Endothelial cell of umbilical vein (primary cell): ENCODE measurements at places on chromosomes 12 and 14. TPM values are rescaled to one million over a fixed set of nuclear protein-coding genes. Genes with fewer than 3 reads are reported as not detected.

The SERPINA5 gene
- total RNA-seq: not detected in 2 replicates

The GYS2 gene
- not detected in 2 replicates for total RNA-seq

The FAM234B gene
- 9.4 and 13.2 TPM in 2 replicates for total RNA-seq

The ANKRD33 gene
- 0.95 and 1.2 TPM in 2 replicates for total RNA-seq

DNA sequence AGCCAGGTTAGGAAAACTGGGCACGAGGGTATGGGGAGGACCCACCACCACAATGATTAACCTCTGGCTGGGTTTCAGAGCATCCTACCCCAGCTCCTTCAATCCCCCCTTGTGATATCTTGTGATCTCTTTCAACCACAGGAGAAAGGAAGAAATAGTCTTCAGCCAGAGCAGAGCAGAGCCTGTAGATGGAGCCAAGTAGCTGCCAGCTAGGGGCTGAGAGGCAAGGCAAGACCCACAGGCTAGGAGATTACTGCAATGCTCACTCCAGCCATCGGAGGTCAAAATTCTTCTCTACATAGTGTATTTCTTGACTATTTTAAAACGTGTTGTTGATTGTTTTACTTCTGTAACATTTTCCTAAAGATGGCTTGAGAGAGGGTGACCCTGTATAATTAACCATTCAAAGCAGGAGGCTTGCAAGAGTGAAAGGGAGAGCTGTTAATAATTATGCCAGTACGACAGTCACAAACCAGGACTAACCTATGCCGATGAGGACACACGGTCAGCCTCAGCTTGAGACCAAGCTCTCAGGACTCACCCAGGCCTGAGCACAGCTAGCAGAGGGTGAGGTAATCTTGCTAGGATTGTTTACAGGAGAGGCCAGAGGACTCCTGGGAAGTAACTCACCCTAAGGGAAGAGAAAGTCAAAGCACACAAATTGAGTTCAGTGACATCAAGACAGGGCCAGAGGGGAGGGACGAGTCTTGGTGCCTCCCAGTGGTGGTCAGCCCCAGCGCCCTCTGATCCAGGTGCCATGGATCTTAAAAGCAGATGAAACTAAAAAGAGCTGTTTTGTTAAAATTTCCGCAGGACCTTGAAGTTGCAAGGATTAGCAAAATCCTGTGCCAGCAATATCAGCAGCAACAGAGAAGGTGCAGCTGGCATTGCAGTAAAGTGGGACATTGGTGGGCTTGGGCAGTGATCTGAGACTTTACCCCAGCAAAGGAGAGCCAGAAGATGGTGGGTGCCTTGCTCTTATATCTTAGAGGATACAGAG is 29.8 kb upstream of the CDKN3 start:
- H3K4me3 ChIP-seq: no peak overlapping the region
- peak; percentile 69 for DNase-seq
- H3K4me1 ChIP-seq: peaks cover 38% of the 10 kb centered on the region
- no peaks in the 10 kb centered on the region for H3K27me3 ChIP-seq
- H3K27ac ChIP-seq: no peak overlapping the region

- peak overlapping the region; percentile 76 for H3K27ac ChIP-seq
- DNase-seq: peak; percentile 77
- H3K4me1 ChIP-seq: peaks cover 32% of the 10 kb centered on the region
Measured at GRCh38 chr14:100384819-100385813, 62.0 kb downstream of the SLC25A47 start.

DNA sequence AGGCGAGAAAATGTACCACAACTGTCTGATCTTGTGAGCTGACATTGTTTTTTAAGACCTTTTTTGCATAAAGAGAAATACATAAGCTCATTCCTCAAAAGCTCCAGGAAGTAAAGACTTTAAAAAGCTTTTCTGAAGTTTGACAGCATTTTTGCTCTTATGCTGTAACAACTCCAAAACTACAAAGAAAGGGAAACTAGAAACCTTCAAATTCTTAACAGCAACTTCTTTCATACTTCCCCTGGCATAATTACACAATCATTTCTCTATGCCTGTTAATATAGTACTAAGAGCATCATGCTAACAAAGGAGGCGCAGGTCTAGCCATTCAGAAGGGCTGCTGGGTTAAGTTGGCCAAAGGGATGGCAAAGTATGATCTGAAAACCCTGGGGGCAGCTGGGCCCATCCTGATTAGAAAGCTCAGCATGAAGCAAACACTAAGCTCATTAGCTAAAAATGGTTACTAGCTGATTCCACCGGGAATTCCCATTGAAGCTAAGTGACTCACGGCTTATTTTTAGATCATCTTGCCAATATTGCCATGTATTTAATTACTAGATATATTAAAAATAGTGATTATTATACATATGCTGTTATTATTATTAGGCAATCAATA is 26.1 kb upstream of the ANP32D start:
- no peak overlapping the region for H3K27ac ChIP-seq
- H3K36me3 ChIP-seq: no peaks in the 10 kb centered on the region
- H3K4me3 ChIP-seq: no peak overlapping the region
- peaks cover 6% of the 10 kb centered on the region for H3K4me1 ChIP-seq

- no peak overlapping the region for H3K4me3 ChIP-seq
- H3K27ac ChIP-seq: no peak overlapping the region
- no peak for DNase-seq
Measured at GRCh38 chr14:102878970-102879460, 43.4 kb upstream of the AMN start.

GRCh38 chr12:3728686-3729085 is 24.2 kb downstream of the CRACR2A start:
- H3K4me3 ChIP-seq: no peak overlapping the region
- no peak overlapping the region for H3K27ac ChIP-seq
- no peaks in the 10 kb centered on the region for H3K27me3 ChIP-seq
- peaks cover 10% of the 10 kb centered on the region for H3K4me1 ChIP-seq
- no peak for DNase-seq

GRCh38 chr14:48382961-48383360 is 707.6 kb upstream of the MDGA2 start:
- H3K27ac ChIP-seq: no peak overlapping the region
- no peak overlapping the region for H3K4me3 ChIP-seq
- H3K36me3 ChIP-seq: no peaks in the 10 kb centered on the region
- no peak for DNase-seq

GRCh38 chr12:23959826-23960225 is 10.4 kb upstream of the SOX5 start:
- no peak for DNase-seq
- H3K4me3 ChIP-seq: no peak overlapping the region
